ENCODE measurements at places on chromosomes 16 and 17. TPM values are rescaled to one million over a fixed set of nuclear protein-coding genes. Genes with fewer than 3 reads are reported as not detected.

Gene CCL7
- not detected for total RNA-seq

DNA sequence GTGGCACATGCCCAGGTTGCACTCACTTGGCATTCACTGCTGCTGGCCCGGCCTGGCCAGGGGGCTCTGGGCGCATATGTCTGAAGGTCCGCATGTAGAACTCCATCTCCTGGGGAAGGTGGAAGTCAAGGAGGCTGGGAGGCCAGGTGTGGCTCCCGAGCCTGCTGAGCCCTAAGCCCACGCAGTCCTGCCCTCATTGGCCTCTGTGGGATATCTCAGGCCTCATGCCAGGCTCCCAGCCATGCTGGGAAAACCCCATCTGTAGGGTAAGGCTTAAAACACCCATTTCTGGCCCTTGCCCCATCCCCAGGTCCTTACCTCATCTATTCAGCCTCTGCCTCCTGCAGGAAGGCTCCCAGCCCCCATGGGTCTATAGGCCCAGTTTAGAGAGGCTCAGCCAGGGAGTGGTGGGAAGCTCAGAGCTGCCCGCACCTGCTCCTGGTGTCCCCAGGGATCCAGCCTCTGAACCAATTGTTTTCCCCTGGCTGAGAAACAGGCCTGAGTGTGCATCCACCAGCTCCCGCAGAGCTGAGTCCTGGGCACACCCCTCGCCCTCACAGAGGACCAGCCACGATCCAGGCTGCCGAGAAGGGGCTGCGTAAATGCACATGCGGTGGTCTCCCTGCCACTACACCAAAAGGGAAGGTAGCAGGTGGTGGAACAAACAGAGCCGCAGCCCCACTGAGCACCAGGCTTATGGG, 2.3 kb upstream of the TPPP3 start:
- DNase-seq: no peak

DNA sequence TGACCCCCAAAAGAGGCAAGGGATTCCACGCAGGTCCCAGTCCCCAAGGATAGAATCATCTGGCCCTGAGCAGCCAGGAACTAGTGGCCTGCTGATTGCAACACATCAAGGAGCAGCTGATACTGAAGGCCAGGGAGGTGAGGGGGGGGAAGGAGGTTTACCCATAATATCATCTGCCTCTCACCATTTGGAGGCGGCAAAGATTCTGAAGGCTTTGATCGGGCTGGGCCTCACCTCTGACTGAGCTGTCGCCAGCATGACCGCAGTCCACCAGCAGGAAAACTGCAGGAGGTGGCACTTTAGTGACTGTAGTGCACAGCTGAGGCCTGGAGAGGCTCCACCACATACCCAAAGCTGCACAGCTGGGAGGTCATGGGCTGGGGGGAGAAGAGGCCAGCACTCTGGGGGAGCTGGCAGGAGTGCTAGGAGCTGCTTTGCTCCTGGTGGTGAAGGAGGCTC, 20.5 kb upstream of the ITGA3 start:
- DNase-seq: no peak

Gene EXOC3L1
- 1.3 TPM for total RNA-seq

DNA sequence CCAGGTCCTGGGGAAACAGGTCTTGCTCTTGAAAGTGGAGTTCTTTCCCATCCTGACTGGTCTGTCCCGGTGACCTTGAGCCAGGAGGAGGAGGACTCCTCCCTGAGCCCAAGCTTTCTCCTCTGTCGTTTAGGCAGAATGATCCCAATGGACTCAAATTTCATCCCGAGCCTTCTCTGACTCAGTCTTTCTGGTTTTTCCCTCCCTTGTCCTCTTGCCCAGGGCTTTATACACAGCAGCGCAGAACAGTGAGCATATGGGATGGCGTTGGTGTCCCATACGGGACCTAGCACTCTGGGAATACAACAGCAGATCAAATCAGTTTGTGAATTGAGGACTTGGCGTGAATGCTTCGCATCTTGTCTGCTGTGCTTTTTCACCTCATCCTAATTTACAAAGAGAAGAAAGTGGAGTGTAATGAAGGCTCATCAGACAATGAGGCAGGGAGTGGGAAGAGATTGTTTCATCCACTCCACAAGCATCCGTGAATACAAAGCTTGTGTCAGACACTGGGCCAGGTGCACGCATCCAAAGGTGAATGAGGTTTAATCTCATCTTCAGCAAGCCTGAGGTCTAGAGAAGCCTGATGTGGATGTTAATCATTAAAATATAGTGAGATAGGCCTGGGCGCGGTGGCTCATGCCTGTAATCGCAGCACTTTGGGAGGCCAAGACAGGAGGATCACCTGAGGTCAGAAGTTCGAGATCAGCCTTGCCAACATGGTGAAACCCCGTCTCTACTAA, 1.1 kb upstream of the XYLT1 start:
- DNase-seq: no peak

GRCh38 chr16:87304951-87305350, 12.2 kb downstream of the C16orf95 start:
- DNase-seq: no peak

- DNase-seq: peak; percentile 84
These were observed at the start of gene IRX3 for GRCh38 chr16:54286366-54287130. IRX3 (minus strand) TSS chr16:54286787; CDS start chr16:54286050, 737 bp downstream.

Gene USP31
- 19.0 TPM for total RNA-seq

- no peak for DNase-seq
These were observed 7.2 kb upstream of the COL1A1 start for GRCh38 chr17:50208611-50209061.

DNA sequence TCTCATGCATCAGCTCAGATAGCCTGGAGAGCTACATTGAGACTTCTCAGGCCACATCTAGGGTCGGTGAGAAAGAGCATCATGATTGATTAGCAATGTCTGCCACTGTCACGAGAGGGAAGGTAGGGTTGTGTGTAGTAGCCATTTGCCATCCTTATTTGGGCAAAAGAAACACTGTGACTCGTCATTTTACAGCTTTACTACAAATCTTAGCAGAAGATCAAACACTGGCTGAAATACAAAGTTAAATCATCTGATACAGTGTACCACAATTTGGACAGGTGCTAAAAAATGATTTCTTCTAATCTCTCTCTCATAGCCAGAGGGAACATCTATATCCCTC, 334.3 kb downstream of the CBLN1 start:
- no peak for DNase-seq

Gene USP6
- 0.25 TPM for total RNA-seq

Gene CX3CL1
- 1.4 TPM for total RNA-seq

Gene CHST4
- 12.1 TPM for total RNA-seq

DNA sequence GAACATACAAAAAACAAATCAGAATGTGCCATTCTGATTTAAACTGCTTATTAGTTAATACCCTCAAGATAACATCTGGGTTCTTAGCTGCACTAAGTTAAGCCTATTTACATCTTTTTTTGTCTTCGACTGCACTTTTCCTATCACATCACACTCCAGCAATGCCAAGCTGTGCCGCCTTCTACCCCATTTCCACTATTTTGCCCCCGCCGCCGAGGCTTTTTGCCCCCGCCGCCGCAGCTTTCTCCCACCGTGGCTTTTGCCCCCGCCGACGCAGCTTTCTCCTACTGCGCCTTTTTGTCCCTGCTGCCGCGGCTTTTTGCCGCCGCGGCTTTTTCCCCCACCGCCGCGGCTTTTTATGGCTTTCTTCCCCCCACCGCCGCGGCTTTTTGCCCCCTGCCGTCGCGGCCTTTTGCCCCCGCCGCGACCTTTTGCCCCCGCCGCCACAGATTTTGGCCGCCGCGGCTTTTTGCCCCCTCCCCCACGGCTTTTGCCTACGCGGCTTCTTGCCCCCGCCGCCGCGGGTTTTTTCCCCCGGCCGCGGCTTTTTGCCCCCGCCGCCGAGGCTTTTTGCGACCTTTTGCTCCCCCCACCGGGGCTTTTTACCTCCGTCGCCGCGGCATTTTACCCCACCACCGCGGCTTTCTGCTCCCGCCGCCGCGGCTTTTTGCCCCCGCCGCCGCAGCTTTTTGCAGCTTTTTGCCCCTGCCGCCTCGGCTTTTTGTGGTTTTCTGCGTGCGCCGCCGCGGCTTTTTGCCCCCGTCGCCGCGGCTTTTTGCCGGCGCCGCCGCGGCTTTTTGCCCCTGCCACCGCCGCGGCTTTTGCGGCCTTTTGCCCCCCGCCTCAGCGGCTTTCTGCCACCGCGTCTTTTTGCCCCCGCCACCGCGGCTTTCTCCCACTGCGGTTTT, 331.4 kb upstream of the WSB1 start:
- no peak for DNase-seq

GRCh38 chr17:10661437-10661836, 4.3 kb upstream of the MYH3 start:
- DNase-seq: no peak

Gene CIBAR2
- total RNA-seq: not detected

DNA sequence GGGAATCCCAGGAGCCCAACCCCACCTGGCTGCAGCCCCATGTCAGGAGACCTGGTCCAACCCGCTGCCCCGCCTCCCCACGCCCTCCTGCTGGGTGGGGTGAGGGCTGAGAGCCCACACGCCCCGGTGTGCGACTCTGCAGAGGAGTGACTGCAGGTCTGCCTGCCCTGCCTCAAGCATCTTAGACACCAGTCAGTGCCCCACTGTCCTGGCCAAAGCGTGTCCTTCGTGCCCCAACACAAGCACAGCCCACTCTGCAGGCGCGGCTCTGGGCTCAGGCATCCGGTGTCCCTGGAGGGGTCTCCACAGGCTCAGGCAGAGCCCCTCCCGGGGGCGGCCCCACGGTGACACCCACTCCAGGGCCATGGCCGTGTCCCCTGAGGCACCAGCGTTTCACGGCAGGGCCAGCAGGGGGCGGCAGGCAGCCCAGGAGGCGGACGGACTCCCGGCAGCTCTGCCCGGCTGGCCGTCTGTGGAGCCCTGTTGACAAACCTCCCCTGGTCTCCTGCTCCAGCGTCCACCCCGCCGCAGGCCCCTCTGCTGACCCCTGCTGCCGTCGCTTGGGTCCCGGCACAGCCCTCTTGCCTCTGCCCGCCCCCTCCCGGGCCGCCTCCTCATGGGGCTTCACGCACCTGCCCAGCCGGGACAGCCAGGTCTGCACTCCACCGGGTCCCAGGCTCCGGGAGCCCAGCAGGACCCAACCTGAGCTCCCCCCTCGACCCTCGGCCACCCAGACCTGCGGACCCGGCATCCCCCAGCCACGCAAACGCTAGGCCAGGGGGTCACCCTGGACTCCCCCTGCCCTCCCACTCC, 8.6 kb upstream of the UBE2I start:
- peak; percentile 94 for DNase-seq

Gene HES7
- total RNA-seq: 0.69 TPM

Gene INCA1
- total RNA-seq: 1.4 TPM
